Pancreas (tissue), 10 donors: ENCODE measurements at places on chromosomes 4 and X. TPM values are rescaled to one million over a fixed set of nuclear protein-coding genes. Genes with fewer than 3 reads are reported as not detected.

DNA sequence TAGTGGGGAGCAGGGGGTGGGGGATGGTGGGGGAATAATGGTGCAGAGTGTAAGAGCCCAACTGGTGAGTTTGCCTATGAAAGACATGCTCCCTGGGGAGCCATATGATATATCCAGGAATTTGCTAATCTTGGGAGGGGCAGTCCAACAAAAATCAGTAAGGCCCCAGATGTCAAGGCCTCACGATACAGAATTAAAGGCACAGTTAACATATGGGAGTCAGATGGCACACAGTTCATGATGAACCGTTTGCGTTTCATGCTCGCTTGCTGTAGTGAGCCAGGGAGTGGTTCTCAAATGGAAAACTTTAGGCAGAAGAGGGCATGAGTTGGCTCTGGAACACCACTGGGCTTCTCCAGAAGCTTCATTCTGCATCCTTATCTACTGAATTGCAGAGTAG lies 33.9 kb upstream of the VCX2 start:
- H3K4me3 ChIP-seq: no peak overlapping the region
- no peak for DNase-seq
- no peaks in the 10 kb centered on the region for H3K27me3 ChIP-seq
- no peaks in the 10 kb centered on the region for H3K4me1 ChIP-seq
- no peak overlapping the region for H3K27ac ChIP-seq

DNA sequence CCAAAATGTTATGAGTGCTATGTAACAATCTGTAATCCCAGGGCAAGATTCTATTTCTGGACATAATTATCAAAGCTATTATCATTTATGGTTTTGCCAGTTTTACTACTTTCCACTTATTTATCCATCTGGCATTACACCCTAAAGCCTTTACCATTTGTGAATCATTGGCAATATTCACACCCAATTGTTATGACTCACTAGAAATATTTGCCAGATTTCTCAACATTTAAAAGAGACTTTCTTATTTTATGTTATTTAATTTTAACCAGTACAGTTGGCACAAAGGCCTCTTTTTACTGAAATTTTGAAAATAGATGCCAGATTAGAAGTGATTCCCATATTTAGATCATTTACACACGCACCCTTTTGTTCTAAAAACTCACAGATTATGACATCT lies 242.7 kb upstream of the WDFY3 start:
- H3K4me3 ChIP-seq: no peak overlapping the region
- DNase-seq: no peak
- no peaks in the 10 kb centered on the region for H3K27me3 ChIP-seq
- no peaks in the 10 kb centered on the region for H3K36me3 ChIP-seq
- H3K27ac ChIP-seq: no peak overlapping the region
- no peaks in the 10 kb centered on the region for H3K4me1 ChIP-seq

The SRPK3 gene
- 0.20 TPM for total RNA-seq

GRCh38 chr4:102823897-102824296 lies 3.5 kb downstream of the UBE2D3 start:
- peaks cover 51% of the 10 kb centered on the region for H3K4me1 ChIP-seq
- peak overlapping the region; percentile 58 for H3K4me3 ChIP-seq
- no peak for DNase-seq
- no peaks in the 10 kb centered on the region for H3K36me3 ChIP-seq
- H3K27ac ChIP-seq: peak overlapping the region; percentile 100

DNA sequence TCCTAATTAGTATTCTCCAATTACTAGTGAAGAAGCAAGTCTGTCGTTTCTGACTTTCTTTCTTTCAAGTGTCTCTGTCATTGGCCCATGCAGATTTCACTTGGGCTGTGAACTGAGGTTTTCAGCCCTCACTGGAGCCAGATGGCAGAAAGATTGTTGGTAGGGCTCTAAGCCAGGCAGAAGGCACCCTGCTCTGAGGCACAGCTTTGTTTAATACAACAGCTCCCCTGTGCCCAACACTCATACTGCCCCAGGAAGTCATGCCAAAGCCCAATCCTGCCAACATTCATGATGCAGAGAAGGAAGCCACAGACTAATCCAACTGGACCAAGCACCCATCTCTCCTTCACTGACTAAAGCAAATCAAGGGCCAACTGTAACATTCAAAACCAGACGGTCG lies 117.1 kb upstream of the FRG1 start:
- no peak for DNase-seq
- H3K27ac ChIP-seq: no peak overlapping the region
- H3K36me3 ChIP-seq: no peaks in the 10 kb centered on the region
- H3K4me1 ChIP-seq: no peaks in the 10 kb centered on the region
- no peak overlapping the region for H3K4me3 ChIP-seq

- H3K4me1 ChIP-seq: peaks cover 7% of the 10 kb centered on the region
- H3K36me3 ChIP-seq: no peaks in the 10 kb centered on the region
- no peaks in the 10 kb centered on the region for H3K27me3 ChIP-seq
- H3K27ac ChIP-seq: no peak overlapping the region
- H3K4me3 ChIP-seq: no peak overlapping the region
Observed at GRCh38 chr4:146458594-146458993, 63.1 kb downstream of the SLC10A7 start.
